ENCODE measurements at places on chromosomes 12 and 14.
A peak's percentile ranks its signal among the peaks of the same experiment; 100 is the strongest.

DNA sequence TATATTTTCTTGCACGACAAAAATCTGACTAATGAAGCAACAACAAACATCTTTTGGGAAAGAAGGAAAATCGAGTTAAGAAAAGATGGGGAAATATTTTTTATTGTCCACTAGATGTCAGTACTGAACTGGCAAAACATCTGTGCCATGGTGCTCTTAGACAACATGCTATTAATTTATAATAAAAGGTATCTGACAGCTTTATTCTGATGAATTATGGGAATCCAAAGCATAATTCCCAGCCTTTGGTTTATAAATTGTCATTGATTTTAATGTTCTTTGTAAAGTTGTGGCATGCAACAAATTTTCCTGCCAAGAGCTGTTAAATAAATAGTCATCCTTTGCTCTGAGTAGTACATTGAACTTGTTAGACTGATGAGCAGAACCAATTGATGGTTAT, 231.2 kb downstream of the ETNK1 start:
- no peak for DNase-seq

GRCh38 chr14:74981462-74981782, 21.3 kb upstream of the EIF2B2 start:
- DNase-seq, result no peak

- no peak for DNase-seq
These were observed 411.2 kb downstream of the NPAS3 start for GRCh38 chr14:33349871-33350270.

- DNase-seq, result no peak
These were observed 14.8 kb upstream of the PTHLH start for GRCh38 chr12:27987331-27987730.

DNA sequence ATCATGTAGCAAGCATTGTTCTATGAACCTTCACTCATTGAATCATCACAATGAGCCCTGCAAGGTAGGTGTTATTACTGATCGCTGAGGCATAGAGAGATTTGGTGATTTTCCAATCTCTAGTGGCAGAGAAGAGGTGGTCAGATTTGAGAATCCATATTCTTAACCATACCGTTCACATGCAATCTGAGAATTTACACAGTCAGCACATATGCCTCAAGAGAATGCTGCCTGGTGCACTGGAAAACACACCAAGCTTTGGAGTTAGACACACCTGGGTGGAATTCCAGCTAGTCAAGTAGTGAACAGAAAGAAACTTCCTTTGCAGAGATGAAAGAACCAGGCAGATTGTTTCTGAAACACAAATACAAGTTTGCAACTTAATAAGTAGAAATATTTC, 94.1 kb downstream of the LGR5 start:
- no peak for DNase-seq

DNA sequence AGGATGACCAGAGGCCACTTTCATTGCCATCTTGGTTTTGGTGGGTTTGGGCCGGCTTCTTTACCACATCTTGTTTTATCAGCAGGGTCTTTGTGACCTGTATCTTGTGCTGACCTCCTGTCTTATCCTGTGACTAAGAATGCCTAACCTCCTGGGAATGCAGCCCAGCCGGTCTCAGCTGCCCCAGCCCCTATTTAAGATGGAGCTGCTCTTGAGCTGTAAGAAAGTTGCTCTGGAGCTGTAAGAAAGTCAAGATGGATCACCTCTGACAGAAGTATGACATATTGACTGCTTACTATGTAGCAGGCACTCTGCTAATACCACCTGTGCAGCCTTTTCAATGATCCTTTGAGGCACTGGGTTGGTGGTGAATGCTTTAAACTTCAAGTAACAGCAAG, 52.1 kb downstream of the RIN3 start:
- DNase-seq, result no peak

DNA sequence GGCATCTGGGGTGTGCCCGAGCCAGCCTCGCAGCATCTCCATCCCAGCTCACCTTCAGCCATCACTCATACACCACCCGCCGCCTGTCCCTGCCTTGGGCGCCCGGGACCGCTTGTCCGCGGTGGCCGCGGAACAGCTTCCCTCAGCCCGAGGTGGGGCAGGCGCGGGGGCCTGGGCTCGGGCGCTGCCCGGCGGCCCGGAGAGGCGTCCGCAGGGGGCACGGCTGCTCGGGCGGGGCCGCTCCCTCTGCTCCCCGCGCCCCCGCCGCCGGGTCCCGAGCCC, 430 bp downstream of the SLC41A2 start:
- DNase-seq, result peak; percentile 10

- no peak for DNase-seq
These were observed 239.3 kb upstream of the PRICKLE1 start for GRCh38 chr12:42828836-42829235.

- DNase-seq, result no peak
These were observed 229.8 kb downstream of the DPF3 start for GRCh38 chr14:72663956-72664650.

- DNase-seq, result no peak
These were observed 2.9 kb downstream of the CLMN start for GRCh38 chr14:95316821-95317220.

DNA sequence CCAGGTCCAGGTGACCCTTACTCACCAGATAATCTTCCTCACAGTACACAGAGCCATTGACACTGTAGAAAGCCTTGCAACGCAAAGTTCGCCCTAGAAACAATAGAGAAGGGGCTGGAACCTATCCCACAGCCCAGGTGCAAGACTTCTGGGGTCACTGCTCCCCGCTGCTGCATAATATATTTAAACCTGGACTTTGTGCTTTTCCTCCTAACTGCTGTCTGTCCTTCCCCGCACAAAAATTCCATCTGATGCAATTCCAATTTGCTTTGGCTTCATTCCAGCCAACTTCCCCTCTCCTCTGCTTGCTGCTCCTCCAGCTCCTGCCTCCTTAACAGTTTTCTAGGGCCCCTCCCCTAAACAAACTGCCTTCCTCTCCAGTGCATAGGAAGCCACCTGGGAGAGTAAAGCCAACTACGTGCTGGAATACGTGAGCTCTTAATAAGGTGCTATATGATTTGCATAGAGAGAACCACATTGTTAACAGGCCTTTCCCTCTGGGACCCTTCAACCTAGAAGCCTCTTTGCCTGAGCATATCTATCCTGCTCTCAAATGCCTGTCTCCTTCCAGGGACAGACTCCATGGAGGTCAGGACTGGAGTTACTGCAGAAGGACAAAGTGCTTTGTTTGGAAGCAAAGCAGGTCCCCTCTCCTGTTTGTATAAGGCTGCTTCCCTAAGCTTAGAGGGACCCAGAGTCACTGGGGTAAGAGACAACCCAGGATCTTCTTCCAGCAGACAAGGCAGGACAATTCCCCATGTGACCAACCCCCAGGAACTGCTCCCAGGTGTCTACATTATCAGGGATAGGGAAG, 5.5 kb downstream of the AJUBA start:
- no peak for DNase-seq

DNA sequence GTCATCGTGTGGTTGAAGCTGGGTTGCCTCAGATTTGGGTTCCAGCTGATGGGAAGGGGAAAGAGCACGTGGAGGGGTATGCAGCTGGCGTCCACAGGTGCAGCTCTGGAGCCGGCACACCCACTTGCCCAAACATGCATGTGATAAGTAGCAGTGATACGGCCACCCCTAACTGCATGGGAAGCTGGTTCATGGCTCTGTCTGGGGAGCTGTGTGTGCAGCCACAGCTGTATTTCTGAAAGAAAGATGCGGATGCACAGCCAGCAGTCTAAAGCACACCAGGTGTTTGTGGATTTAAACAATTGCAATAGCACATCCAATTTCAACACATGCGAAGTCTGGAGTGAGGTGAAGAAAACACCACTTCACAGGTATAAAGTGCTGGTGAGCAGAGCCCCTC, 181.4 kb downstream of the EFCAB11 start:
- DNase-seq, result no peak

- DNase-seq, result no peak
These were observed 30.3 kb downstream of the DEGS2 start for GRCh38 chr14:100129161-100129589.

DNA sequence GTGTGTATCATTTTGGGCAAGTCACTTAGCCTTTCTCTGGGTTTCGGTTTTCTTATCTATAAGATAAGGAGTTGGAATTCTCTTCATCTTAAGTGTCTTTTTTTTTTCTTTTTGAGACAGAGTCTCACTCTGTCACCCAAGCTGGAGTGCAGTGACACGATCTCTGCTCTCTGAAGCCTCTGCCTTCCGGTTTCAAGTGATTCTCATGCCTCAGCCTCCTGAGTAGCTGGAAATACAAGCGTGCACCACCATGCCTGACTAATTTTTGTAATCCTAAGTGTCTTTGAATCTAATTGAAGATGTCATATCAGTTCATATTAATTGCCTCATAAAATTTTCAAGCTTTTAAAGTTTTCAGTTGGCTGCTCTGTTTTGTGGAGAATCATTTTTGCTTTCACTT, 4.0 kb downstream of the SRGAP1 start:
- DNase-seq, result no peak

GRCh38 chr14:22819151-22819988, 4.1 kb upstream of the SLC7A7 start:
- DNase-seq, result no peak

DNA sequence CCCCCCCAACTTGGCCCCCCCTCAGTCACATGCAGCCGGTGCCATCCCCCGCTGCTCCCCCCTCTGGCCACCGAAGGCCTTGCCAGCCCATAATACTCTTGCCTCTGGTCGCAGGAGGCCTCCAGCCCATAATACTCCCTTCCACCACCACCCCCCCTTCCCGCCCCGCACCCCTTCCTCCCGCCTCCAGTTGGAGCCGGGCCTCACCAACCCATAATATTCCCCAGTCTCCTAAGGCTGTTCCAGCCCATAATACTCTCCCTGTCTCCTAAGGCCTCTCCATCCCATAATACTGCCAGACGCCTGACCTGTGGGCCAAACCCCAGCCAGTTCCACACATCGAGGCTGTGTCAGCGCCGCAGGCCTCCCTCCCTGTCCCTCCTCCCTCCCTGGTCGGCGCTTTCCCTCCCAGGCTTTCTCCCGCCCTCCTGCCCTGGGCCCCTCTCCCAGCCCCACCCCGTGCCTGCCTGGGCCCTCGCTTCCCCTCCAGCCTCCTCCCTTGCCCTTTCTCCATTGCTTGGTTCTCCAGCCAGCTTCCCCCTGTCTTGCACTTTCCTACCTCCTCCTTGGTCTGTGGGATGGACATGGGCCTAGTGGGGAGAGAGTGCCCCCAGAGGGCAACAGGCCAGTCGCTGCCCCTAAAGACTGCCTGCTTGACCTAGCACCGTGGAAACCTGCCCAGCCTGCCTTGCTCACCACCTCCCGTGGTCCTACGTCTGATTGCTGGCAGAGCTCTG, 6.8 kb upstream of the CHD4 start:
- peak; percentile 12 for DNase-seq

- peak; percentile 49 for DNase-seq
These were observed 65.1 kb downstream of the CRADD start for GRCh38 chr12:93742110-93742934.

GRCh38 chr12:66017736-66018135, 112.8 kb downstream of the LLPH start:
- DNase-seq, result no peak

GRCh38 chr12:31485571-31485970, 105.4 kb downstream of the DENND5B start:
- DNase-seq, result no peak

- DNase-seq, result no peak
These were observed 20.3 kb downstream of the BCL11B start for GRCh38 chr14:99251721-99252120.

DNA sequence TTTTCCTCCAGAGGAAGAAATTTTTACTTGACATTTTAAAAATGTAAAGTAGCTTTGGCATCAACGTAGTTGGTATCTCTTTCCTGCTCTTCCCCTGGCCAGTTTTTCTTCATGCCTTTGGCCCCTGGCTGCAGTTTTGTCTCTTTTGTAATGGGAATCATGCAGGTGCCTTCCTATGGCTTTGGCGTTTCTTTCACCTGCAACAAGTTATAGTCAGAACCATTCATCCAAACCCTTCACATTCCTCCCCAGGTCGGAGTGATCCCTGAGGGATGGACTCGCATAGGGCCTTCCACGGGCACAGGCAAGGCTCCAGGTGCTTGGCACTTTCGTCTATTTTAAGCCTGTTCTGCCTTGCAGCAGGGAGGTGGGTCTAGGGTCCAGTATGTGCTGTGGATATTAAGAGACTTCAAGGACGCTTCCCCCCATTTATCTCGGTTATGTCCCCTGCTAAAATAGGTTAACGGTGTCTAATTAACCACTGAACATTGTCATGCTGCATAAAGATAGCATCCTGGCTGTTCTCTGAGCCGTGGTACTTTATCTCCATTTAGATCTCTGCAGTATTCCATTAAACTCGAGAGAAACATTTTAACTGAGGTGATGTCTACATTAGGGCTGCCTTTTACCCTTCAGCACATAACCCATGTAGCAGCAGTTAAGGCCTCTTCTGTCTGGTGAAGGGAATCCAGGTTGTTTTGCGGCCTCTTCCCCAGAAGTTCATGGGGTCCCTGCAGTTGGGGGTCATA, 66.3 kb downstream of the IFT43 start:
- DNase-seq, result no peak

DNA sequence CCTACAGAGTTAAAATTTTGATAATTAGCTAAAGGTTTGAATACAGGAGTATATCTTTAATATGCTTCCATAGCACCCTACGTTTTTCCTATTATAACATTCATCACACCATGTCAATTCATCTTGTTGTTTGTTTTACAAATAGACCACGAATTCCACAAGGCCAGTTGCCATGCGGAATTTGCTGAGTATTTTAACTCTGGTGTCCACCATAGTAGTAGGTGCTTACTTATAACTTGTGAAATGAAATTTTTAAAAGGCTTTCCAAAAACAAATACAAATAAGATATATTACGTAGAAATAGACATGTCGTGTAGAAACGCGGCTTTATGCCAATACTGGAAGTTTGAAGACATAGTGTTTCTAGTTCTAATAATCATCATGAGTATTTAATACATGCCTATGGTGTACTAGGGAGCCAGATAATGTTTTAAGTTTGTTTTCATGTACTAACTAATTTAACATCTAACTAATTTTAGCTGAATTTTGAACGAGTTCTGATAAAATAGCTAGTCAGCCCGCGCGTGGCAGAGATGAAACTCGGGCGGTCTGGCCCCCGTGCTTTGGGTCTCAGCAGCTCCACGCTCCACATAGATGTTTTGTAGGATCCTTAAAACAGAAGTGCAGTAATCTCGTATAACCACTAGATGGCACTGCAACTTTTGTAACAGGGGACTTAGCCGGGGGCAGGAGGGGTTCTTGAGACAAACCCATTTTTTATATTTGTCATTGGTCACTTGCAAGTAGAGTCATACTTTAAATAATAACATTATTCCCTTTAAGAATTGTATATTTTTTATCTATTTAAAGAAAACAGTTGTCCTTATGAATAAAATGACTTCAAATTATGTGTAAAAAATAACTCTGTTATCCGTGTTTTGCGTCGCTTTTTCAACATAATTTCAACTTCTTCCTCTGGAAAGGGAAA, 10.2 kb downstream of the CD69 start:
- no peak for DNase-seq

DNA sequence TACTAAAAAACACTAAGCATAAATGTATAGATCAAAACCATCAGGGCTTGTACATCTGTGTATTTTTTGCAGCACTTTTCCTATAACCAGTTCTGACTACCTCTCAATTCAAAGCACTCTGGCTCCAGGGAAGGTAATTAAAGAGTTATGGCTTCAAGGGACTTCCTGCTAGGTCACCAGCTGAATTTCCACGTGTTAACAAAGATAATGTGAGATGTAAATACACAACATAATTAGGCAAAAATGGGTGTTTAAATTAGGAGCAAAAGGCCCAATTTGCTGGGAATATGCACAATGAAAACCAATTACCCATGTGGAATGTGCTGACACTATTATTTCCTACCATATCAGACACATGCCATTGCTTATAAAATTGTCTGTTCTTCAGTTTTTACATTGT, 513.4 kb upstream of the FLRT2 start:
- no peak for DNase-seq
